ENCODE measurements at places on chromosomes 11 and 22. TPM values are rescaled to one million over a fixed set of nuclear protein-coding genes. Genes with fewer than 3 reads are reported as not detected.

The OR51D1 gene
- total RNA-seq, result not detected

The GGTLC2 gene
- not detected for total RNA-seq

The XKR3 gene
- not detected for total RNA-seq

The OSM gene
- total RNA-seq, result 0.41 TPM

The GNAZ gene
- total RNA-seq, result 4.2 TPM

The F2 gene
- not detected for total RNA-seq

The KRTAP5-1 gene
- not detected for total RNA-seq

The ACTN3 gene
- total RNA-seq, result not detected

The APOBEC3G gene
- 1.9 TPM for total RNA-seq

The OR5D13 gene
- total RNA-seq, result not detected

The SUSD2 gene
- total RNA-seq, result 2.8 TPM

The MGAT3 gene
- total RNA-seq, result 1.8 TPM

The UVRAG gene
- total RNA-seq, result 18.2 TPM

The PDE2A gene
- total RNA-seq, result 40.3 TPM

The KDM4D gene
- total RNA-seq, result 0.91 TPM

The OR5A1 gene
- not detected for total RNA-seq

The RELA gene
- 37.3 TPM for total RNA-seq

The TSGA10IP gene
- total RNA-seq, result not detected
